CD4-positive, alpha-beta T cell (primary cell): ENCODE measurements at places on chromosomes 7 and 10. TPM values are rescaled to one million over a fixed set of nuclear protein-coding genes. Genes with fewer than 3 reads are reported as not detected.

The CALHM3 gene
- total RNA-seq = not detected

The VKORC1L1 gene
- 3.0 TPM for total RNA-seq

The IL2RA gene
- 5.4 TPM for total RNA-seq

The KIAA1549 gene
- total RNA-seq = not detected

The FGFR2 gene
- total RNA-seq = 0.14 TPM

The MBL2 gene
- not detected for total RNA-seq

The WNT16 gene
- total RNA-seq = not detected

The NRAP gene
- total RNA-seq = not detected

GRCh38 chr7:134255814-134256213 lies 60.9 kb downstream of the SLC35B4 start:
- no peak for DNase-seq

GRCh38 chr7:149362696-149363095 lies 98.2 kb downstream of the ZNF777 start:
- DNase-seq = no peak

- no peak for DNase-seq
Measured at GRCh38 chr10:6065835-6066234, 3.7 kb upstream of the IL2RA start.

GRCh38 chr10:17643339-17643754 lies 604 bp upstream of the STAM start:
- peak; percentile 4 for DNase-seq

DNA sequence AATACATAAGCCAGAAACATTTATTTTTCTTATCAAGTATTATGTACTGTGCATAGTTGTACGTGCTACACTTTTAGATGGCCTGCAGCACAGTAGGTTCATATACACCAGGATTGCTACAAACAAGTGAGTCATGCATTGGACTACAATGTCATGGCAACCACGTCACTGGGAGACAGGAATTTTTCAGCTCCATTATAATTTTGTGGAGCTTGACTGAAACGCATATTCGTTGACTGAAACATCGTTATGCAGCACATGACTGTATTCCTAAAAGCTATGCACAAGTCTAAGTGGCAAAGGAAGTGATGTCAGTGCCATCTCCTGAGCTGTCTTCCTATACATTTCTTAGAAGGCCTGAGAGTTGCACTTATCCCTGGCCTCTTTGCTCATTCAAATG lies 871.8 kb downstream of the IPMK start:
- no peak for DNase-seq

GRCh38 chr10:23065181-23065948 lies 30.0 kb upstream of the MSRB2 start:
- no peak for DNase-seq

- no peak for DNase-seq
Measured at GRCh38 chr10:61847640-61848039, 53.9 kb upstream of the ARID5B start.

DNA sequence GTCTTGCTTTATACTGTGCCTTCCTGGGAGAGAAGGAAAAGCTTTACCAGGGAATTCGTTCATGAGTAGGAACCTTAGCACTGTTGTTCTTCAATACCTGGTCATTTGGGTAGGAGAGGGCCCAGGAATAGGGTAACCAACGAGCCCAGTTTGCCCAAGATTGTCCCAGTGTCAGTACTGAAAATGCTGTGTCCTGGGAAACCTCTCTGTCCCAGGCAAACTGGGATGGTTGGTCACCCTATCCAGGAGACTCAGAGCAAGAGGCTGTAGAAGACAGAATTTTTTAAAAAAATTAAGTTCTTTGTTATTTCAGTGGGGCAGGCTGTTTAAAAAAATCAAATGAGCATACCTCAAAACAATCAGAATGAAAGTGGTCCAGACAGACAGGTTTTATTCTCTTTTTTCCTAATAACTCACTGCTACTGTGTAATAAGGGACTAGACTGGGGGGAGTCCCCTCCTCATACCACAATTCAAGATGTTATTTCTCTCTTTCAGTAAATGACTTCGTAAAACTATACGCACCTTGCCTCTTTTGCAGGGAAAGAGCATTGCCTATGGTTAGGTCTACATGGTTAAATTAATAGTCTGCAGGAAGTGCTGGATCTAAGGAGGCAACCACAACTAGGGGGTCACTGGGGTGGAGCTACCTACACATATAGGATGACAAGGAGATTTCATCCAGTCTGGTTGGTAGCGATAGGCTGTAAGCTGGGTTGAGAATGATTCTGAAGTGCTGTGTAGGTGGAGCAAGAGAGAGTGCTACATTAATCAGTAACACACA lies 41.1 kb upstream of the FAM133B start:
- no peak for DNase-seq

DNA sequence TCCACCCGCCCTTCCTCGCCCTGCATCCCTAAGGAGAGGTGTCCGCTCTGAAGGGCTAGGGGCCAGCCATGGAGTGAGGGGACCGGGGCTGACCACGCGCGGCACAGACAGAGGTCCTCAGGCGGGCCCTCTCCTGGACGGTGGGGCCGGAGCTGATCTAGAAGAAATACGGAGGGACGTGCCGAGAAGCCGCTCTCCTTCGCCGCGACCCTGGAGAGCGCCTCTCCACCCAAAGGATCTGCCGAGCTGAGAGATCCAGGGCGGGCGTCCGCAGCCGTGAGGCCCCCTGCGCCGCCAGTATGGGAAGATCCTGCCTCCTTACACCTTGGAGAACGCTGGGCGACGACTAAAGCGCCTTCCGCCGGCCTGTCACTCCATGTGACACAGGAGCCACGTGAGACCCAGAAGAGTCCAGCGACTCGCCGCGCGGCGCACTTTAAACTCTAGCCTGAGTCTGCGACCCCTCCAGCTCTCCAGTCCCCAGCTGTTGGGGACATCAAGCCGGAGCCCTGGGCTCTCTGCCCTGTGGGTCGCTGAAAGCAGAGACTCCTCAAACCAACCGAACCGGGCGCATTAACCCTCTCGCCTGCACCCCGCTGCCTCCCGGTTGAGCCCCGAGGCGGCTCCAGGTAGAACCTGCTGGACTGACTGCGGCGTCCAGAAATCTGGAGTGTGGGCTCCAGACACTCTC lies 1.5 kb upstream of the SFMBT2 start:
- peak; percentile 18 for DNase-seq

DNA sequence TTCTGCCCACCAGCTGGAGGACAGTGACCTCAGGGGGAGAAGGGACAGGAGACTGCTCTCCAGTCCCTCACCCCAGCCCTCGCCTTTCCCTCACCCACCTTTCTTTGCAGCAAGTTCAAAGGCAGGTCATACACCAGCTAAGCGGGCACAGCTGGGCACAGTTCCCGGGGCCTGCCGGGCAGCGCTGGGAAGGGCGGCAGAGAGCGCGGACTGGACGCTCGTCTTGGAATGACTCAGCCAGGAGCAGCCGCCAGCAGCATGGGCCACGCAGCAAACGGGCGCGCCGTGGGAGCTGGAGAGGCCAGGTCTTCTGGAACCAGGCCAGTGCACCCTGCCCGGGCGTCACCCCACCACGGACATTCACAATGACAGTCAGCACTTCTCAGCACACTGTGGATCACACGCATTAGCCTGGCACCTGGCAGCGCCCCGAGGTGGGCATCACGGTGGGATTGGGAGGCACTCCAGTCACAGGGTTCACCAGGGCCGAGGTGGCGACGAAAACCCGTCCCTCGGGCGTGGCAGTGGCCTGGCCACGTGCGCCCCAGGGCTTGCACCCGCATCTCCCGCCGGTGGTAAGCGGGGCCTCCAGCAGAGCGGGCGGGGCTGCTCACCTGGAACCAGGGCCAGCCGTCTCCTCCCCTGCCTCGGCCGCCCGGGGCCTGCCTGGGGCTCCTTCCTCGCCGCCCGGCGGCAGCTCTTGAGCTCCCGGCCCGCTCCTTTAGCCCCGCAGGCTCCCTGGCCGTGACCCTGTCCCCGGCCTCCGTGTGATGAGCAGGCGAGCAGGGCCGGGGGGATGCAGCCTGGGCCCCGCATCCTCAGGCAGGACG lies 29.0 kb upstream of the WDFY4 start:
- DNase-seq = no peak

DNA sequence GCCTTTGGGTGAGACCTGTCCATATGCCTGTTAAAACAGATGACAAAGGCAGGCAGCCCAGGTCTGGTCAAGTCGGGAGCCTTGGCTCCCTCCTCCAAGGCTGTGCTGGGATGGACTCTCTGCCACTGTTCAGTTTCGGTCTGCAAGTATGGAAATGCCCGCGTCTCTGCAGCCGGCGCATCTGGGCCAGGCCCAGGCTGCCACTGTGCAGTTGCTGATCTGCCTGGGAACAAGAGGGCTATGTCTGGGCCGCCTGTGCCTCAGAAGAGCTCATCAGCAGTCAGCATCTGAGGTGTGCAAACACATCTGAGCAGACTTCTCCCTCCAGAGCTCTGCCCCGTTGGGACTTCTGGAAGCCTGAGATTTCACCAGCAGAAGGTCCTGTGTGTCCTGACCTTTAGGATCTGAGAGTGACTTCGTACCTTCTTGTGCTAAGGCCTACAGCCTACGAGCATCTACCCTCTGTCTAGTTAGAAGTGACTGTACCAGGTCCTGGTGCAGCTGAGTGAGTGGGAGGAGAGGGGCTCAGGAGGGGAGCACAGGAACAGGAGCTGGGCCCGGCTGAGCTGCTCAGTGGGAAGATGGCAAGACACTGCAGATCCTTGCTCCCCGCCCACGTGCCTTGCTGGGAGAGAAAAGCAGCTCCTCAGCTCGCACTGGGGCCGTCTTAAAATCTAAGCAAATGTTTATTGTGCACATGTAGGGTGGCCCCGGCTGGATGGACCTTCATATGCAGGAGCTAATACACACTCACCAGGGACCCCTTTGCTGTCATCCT lies 50.9 kb downstream of the DOCK1 start:
- no peak for DNase-seq

DNA sequence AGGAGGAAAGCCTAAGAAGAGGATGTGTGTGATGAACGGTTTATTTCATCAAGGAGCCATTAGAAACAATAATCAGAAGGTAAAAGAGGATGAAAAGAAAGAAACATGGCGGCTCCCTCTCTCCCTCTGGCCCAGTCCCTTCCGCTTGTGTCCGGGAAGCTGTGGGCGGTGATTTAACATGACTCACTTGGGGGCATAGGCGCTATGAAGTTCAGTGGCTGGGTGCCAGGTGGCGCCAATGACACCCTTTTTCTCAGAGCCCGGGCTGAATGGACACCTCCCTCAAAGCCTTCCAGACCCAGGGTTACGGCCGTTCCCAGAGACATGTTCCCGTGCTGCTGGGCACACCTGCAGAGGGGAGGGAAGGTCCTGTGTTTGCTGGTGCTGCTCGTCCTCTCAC lies 244.0 kb downstream of the SKAP2 start:
- no peak for DNase-seq
